ENCODE measurements at places on chromosomes 2 and 18. TPM values are rescaled to one million over a fixed set of nuclear protein-coding genes. Genes with fewer than 3 reads are reported as not detected.

GRCh38 chr18:55821219-55821618 lies 233.2 kb upstream of the TCF4 start:
- H3K4me1 ChIP-seq: peaks cover 9% of the 10 kb centered on the region
- H3K4me3 ChIP-seq: peak overlapping the region; percentile 11
- H3K36me3 ChIP-seq: no peaks in the 10 kb centered on the region
- no peaks in the 10 kb centered on the region for H3K27me3 ChIP-seq
- peak; percentile 68 for DNase-seq
- no peak overlapping the region for H3K27ac ChIP-seq

LYG2 gene
- not detected for total RNA-seq

FIGN gene
- 30.3 TPM for total RNA-seq

DNA sequence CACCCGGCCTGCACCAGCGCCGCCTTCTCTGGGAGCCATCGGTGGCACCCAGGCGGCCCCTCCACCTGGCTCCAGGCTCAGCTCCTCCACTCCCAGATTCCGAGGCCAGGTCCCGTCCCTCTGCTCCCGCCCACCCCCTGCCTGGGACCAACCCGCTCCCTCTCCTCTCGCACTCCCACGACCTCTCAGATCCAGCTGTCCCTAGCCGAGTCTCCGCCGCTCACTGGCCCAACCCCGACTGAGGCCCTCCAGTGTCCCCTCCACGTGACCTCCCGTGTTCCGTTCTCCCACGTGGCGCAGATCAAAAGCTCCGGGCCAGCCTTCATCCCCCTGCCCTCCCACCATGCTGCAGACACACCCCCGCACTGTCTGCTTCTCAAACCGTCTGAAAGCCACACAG lies 14.4 kb upstream of the SALL3 start:
- no peak for DNase-seq

DNA sequence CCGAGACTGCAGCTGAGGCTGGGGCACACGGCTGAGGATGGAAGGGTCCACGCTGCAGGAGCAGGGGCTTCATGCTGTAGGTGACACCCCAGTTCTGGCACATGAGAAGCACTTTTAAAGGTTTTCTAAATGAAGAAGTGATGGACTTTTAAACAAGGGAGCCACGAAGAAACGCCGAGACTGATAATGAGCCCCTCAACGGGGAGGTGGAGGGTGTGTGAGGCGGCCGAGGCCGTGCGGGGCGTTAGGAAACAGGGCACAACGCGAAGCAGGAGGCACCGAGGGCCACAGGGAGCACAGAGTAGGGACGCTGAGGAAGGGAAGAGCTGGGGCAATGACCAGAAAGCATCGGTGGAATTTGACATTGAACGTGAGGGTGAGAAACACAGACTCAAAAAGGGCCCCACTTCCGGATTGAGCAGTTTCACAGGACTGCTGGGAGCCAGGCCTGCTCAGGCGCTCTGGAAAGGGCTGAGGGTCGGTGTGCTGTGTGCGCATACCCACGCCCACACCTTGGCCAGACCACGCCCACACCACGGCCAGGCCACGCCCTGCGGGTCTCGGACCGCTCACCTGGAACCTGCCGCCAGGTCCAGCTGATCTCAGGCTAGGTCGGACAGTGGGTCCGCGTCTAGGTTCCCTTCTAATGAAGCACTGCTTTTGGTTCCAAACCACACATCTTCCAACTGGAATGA lies 115.7 kb downstream of the GYPC start:
- no peaks in the 10 kb centered on the region for H3K36me3 ChIP-seq
- no peak for DNase-seq
- H3K27ac ChIP-seq: no peak overlapping the region
- H3K4me1 ChIP-seq: no peaks in the 10 kb centered on the region
